GM04504 (cell line): ENCODE measurements at places on chromosomes 6 and 20.

- DNase-seq, result peak; percentile 23
Measured at GRCh38 chr20:38536310-38536709, 44.7 kb upstream of the ADIG start.

DNA sequence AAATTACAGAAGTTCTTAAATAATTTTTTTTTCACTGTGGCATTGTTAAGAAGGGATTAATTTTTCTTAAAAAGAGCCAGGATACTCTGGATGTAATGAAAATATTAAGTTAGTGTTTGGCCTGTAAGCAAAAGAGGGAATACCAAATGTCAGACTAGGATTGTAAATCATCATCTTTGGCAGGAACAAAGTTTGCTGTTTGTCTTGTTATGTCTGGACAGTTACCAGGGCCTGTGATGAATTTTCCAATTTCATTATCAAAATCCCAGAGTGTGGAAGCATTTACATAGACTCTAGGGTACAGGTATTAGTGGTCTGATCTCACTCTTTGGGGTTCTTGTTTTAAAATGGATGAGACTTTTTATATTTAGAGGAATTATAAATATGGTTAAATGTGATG, 26.1 kb downstream of the CEP57L1 start:
- DNase-seq, result no peak

GRCh38 chr6:29504961-29505360, 17.2 kb upstream of the MAS1L start:
- no peak for DNase-seq

GRCh38 chr6:145233955-145234354, 501.4 kb downstream of the EPM2A start:
- no peak for DNase-seq

DNA sequence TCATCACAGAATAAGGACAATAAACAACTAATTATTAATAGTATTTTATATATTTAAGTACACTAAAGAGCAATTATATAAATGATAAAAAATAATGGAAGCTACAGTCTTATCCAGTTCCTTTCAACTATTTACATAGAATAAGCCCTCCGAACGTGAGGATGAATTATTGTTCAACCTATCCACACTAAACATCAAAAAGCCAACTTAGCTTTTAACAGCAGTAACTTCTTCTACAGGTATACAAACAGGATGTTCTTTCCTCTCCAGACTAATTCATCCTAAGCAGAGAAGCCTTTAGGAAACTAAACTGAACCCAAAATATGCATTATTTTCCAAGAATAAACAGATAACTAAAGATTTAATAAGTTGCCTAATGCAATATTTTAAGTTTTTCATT, 2.3 kb downstream of the FKBP5 start:
- DNase-seq, result no peak

- DNase-seq, result no peak
Measured at GRCh38 chr20:23362392-23363256, 642 bp downstream of the GZF1 start.

DNA sequence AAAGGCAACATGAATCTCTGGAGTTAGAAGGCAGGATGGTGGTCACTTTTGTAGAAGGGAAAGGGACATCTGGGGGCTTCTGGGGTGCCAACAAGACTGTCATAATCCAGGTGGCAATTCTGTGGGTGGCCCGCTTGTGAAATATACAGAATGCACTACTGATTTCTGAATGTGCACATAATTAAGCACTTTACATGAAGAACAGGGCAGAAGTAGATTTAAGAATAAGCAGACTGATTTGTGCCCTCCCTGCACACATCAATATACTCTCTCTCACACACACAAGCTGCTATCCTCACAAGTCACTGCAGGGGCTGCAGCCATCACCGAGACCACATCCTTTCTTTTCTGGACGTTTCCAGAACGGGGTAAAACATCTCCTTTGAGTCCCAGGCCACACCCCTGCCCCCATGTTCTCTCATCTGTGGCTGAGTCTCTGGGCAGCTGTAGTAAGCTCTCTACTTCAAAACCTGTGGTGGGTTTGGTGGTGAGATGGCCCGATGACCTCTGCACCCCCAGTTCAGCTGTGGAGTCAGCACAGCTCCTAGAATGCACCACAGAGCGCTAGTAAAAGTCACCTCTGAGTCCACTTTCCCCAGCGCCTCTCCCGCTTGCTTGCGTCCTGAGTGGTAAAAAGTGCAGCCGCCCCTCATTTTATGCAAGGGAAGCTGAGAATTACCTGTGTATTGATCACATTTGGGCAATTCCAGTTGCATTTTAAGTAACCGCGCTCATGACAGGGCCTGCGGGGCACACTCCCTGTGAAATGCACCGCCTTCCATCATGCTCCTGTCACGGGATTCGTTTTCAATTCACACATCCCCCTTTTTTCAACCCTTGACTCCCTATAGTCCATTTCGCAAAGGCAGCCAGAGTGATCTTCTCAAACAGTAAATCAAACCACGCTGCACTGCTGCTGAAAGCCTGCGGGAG, 115.5 kb downstream of the NFATC2 start:
- DNase-seq, result no peak

DNA sequence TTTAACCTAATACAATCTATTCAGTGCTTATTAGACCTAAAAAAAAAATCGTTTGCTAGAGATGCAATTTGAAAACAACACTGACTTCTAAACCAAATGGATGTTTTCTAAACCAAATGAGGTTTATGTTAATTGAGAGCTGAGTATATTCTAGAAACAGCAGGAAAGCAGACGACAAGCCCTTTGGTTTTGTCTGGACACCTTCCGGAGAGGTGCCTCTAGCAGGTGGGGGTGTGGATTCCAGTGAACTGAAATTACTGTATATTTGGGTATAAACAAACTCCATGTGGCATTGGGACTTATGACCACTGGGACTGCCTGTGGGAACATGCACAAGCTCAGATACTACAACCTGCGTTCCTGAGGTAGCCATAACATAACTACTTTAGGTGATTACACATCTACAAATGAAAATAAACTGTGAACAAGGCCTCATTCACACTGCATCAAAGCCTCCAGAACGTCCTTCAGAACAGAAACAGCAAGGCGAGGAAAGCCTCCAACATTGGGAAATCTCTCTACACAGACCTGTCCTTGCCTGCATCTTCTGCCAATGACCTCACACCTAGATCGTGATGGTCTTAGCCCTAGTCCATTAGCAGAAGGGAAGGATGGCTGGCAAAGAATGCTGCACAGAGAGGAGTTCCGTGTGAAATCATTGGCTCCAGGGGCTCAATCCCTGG, 206.8 kb upstream of the FOXQ1 start:
- no peak for DNase-seq

- no peak for DNase-seq
Measured at GRCh38 chr20:47358039-47358671, 1.7 kb upstream of the ZMYND8 start.

DNA sequence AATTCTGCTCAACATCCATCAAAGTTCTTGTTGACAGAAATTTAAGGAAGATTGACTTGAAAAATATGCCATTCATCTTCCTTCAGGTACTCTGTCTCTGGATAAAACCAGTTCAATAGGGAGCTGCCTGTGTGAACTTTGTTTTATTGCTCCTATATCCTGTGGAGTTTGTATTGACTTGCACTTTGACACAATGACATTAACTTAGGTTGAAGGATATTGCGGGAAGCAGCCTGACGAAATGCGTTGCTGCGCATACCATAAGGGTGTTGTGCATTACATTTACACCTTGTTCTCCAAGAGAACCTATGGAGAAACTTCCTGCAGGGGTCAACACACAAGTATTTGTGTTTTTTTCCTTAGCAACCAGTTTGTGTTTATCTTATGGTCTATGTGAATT, 185.4 kb upstream of the GRIK2 start:
- no peak for DNase-seq

GRCh38 chr6:131167773-131168172, 32.5 kb downstream of the AKAP7 start:
- no peak for DNase-seq

DNA sequence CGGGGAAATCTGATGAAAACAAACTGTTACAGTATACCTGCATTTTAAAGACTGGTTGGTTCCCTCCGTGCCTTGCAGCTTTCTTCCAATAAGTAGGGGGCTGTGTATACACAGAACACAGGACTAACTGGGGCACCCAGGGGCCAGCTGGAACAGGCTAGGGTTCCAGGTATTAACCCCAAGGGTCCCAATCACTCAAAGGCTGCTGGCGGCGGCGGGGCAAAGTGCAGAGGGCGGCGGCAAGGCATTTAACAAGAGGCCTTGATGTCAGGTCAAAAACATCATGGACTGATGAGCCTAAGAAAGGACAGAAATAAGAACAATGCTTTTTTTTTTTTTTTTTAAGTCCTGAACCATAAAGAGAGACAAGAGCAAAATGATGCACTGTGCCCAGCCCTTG, 2.5 kb downstream of the PMEPA1 start:
- no peak for DNase-seq

GRCh38 chr6:169574420-169574819, 127.4 kb downstream of the WDR27 start:
- DNase-seq, result no peak

DNA sequence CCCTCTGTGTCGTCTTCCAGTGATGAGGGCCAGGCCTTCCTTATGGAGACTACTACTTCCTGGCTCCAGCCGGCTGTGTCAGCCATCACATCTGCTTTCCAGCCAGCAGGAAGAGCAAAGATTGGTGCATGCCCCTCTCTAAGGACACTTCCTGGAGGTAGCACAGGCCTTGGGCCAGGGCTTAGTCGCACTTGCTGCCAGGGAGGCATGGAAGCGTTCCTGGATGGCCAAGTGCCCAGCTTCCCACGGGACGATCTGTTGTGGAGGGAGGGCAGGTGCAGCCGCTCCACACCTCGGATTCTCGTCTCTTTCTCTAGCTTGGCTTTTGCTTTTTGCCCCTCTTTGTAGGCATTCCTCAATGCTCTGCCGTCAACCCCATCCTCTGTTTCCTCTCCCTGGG, 11.9 kb downstream of the ERMARD start:
- no peak for DNase-seq

DNA sequence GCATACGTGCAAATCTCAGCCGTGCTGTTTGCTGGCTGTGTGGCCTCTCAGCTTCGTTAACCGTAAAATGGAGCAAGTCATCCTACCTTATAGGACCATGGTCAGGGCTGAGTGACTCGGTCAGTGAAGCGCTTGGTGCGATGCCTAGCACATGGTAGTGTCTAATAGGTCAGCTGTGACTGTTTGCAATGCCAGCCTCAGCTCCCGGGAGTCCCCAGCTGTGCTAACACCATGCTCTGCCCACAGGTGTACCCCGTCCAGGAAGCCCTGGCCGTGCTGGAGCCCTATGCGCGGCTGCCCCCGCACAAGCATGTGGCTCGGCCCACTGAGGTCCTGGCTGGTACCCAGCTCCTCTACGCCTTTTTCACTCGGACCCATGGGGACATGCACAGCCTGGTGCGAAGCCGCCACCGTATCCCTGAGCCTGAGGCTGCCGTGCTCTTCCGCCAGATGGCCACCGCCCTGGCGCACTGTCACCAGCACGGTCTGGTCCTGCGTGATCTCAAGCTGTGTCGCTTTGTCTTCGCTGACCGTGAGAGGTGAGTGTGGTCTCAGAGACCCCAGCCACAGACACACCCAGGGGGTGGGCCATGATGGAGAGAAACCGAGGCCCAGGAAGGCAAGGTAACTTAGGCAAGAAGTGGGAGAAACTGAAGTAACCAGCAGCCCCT, 10.6 kb downstream of the TRIB3 start:
- DNase-seq, result no peak

GRCh38 chr6:156113631-156114030, 658.0 kb upstream of the NOX3 start:
- no peak for DNase-seq

DNA sequence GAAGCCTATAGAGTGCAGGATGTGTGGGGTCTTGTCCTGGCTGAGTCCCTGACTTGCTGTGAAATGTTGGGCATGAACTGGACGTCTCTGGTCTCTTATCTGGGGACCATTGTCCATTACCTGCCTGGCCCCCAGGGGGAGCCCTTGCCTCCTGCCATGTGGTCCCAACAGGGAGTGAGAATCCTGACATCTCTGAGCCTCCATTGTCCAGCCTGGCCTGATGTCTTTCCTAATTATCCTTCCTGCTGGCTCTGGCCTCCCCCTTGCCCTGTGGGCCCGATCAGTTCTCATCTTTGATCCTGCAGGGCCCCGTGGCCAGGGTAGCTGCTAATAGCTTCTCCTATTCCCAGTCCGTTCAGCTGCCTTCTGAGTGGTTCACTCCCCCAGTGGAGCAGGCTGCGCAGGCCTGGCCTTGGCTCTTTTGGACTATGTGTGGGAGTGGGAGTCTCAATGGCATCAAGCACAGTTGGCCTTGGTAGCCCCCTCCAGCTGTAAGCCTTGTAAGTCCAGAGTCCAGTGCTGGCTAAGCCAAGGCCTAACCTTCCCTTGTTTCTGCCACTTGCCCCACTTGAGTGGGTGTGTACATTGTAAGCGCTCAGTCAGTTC, 77.9 kb upstream of the RALY start:
- no peak for DNase-seq
